ENCODE measurements at places on chromosomes 16 and 17.

- DNase-seq, result no peak
These were observed 542 bp downstream of the SLC39A11 start for GRCh38 chr17:73091770-73092522.

- no peak for DNase-seq
These were observed 2.8 kb upstream of the CACNG1 start for GRCh38 chr17:67041531-67041930.

DNA sequence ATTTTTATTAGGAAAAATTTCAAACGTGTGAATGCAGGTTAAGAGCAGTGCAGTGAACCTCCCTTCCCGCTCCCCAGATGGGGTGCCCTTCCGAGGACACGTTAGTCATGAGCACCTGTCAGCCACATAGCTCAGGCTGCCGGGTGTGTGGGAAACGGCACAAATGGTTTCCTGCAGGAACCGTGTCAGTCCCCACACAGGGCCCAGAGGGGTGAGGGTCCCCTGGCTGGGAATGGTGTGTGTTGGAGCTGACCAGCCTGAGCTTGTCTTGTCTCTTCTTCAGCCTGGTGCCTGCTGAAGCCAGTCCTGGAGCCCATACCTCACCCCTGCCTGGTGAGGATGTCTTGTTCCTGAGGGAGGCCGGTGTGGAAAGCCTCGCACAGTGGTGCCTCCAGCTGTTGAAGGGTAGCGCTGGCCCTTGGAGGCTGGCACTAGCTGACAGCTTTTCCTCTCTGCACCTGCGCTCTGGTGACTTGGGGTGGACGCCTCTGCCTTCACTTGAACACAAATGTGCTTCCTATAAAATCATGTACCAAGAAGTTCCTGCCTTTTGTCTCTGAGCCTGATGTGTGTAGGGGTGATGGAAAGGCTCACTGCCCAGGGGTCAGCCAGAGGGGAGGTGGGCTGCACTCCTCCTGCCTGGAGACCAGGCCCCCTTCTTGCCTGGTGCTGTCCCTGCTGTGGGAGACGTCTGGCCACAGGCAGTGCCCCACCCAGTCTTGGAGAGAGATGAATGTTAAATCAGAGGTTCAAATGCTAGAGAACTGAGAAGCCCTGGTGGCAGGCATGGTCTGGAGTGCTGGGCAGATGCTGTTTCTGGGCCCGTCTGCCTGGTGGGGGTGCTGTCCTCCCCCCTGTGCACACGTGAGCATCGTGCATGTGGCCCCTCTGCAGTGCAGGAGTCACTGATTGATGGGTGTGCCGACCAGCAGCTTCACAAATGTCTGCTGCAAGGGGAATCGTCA is 102.6 kb upstream of the ZNF750 start:
- no peak for DNase-seq

DNA sequence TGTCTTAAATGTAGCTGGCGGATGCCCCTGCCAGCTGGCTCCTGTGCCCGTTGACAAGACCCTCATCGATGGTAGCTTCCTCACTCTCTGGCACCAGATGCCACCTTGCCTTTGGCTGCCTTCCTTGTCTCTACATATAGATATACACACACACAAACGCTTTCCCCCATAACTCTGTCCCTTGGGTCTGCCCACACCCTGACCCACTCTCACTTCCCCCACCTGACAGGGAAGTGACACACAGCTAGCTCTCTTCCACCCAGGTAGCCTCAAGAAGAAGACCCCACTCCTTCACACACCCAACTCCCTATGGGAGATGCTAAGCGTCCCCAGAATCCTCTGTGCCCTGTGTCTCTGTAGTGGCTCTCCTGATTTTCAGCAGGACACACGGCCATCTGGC is 25.6 kb downstream of the JUP start:
- no peak for DNase-seq

DNA sequence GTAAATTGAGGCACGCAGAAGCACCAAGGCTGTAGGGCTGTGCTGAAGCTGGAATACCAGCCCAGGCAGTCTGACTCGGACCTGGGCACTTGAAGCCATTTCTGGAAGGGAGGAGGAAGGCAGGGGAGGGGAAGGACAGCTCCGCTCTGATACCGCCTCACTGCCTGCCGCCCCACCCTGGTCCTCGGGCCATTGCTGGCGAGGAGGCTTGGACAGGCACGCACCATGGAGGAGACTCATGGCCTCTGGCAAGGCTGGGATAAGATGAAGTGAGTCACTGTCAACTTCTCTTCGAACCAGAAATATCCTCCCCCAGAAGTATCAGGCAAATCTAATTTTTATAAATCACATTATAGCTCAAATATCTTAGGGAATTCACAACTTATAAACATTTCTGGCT is 81.3 kb downstream of the SDK2 start:
- DNase-seq, result no peak

DNA sequence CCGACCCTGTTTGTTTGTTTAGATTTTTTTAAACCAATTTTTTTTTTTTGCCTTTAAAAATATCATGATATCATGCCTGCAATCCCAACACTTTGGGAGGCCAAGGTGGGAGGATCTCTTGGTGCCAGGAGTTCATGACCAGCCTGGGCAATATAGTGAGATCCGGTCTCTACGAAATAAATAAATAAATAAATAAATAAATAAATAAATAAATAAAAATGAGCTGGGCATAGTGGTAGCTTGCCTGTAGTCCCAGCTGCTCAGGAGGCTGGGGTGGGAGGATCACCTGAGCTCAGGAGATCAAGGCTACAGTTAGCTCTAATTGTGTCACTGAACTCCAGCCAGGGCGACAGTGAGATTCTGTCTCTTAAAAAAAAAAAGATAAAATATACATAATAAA is 8.1 kb upstream of the IGF2BP1 start:
- DNase-seq, result no peak

GRCh38 chr17:7849130-7849750 is 5.6 kb upstream of the TMEM88 start:
- DNase-seq, result no peak

DNA sequence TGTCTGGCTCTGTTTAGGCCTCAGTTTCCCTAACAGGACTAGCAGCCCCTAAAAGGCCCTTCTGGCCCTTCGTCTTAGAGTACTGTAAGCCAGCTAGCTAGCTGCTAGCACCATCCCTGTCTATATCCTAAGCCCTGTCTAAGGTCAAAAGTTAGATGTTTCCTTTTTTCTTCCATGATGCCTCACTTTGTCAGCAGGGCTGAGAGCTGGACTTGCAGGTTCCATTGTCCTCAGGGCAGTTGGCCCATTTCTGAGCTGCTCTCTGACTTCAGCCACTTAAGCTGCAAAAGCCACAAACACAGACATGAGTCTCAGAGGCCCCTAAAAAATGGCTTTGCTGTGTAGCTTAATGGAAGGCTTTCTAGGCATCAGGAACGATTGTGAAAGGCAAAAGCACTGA is 187.7 kb downstream of the CBLN1 start:
- no peak for DNase-seq

- DNase-seq, result no peak
These were observed 69.6 kb downstream of the VMP1 start for GRCh38 chr17:59777033-59777432.

DNA sequence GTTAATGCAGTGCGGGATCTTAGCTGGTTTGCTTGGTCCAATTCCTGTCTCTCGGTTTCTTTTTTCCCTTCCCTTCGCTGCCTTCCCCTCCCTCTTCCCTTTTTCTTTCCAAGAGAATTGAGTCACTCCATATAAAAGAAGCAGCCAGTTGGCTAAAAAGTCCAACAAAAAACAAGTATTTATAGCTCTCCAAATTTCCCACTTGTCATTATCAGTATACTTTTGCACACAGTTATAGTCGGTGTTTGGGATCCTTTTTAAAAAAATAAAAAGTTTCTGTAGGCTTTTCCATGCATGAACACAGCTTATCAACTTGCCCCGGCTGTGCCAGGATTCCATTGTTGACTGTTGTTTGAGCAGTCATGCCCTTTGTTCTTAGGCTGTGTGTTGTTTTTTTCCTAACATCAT is 24.9 kb downstream of the HMOX2 start:
- no peak for DNase-seq

All from NCI-H1048 (cell line).